ENCODE measurements at places on chromosomes 13 and 19. TPM values are rescaled to one million over a fixed set of nuclear protein-coding genes. Genes with fewer than 3 reads are reported as not detected.

DNA sequence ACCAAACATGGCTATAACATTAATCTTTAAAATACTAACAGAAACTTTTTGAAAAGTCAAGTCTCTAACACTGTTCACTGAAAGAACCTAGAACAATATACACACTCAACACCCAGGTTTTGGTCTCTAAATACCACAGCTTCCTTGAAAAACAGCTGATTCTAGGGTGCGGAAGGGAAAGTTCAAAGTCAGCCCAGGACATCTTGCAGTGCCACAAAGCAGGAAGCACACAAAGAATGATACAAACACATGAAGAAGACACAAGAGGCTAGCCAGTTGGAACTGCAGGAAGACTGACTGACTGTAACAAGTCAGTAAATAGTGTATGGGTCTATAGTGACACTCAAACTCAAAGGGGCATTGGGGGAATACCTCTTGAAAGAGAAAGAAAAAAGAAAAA lies 4.6 kb downstream of the DEDD2 start:
- no peaks in the 10 kb centered on the region for H3K27me3 ChIP-seq
- DNase-seq = no peak
- peaks cover 9% of the 10 kb centered on the region for H3K36me3 ChIP-seq
- H3K4me3 ChIP-seq = no peak overlapping the region
- no peaks in the 10 kb centered on the region for H3K4me1 ChIP-seq
- H3K27ac ChIP-seq = no peak overlapping the region

- no peaks in the 10 kb centered on the region for H3K4me1 ChIP-seq
- peak overlapping the region; percentile 68 for H3K4me3 ChIP-seq
- no peaks in the 10 kb centered on the region for H3K36me3 ChIP-seq
- H3K27ac ChIP-seq = no peak overlapping the region
- no peaks in the 10 kb centered on the region for H3K27me3 ChIP-seq
- no peak for DNase-seq
These were observed 1.1 kb downstream of the PIP5K1C start for GRCh38 chr19:3698974-3699740.

DNA sequence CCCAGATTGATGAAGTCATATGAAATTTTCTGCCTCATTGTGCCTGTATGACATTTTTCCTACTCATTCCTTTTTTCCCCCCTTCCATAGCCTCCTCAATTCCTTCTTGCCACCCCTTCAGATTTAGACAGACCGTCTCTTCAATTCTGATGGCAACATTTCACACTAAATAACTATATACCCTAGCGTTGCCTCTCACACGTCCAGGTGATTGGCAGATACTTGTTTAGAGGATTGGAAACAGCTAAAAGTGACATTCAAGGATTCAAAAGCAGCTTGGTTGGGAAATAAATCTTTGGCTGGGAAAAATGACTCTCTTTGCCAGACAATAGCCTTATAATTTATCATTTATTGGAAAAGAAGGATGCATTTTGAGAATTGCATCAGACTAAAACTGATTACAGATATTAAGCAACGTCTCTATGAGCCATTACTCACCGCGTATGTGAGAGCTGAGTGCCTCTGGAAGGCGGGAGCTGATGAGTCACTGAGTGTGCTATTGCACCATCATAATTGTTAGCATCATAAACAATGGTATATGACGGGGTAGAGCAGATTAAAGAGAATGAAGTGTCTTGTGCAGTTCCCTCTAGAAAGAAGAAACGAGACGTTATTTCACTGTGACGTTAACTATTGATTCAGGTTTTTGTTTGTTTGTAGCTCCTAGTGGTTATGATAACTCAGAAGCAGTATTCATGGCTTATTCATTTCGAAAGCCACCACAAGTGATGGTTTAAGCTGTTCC lies 61.1 kb upstream of the FAM216B start:
- no peak overlapping the region for H3K27ac ChIP-seq
- H3K4me1 ChIP-seq = no peaks in the 10 kb centered on the region
- no peak overlapping the region for H3K4me3 ChIP-seq
- H3K27me3 ChIP-seq = 0 out of 2 replicates have a peak, but pooled peaks cover 3% of the 10 kb centered on the region
- DNase-seq = no peak

DNA sequence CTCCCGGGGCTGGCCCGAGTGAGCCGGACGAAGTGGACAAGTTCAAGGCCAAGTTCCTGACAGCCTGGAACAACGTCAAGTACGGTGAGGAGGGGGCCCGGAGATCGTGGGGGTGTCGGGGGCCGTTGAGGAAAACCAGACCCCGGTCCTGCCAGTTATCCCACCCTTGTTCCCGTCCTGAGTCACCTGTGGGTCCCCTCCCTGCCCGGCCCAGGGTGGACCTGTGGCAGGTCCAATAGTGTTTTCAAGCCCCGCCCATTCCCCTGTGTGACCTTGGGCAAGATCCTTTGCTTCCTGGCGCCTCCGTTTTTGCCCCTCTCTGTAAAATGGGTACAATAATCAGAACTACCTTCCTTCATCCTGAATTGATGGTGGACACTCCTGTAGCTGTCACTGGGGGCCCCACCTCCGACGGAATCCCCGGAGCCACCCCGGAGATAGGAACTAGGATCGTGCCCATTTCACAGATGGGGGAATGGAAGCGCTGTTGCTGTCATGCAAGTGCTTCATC lies 593 bp downstream of the ATG4D start:
- no peak for DNase-seq
- no peaks in the 10 kb centered on the region for H3K36me3 ChIP-seq
- peak overlapping the region; percentile 51 for H3K27ac ChIP-seq
- H3K4me3 ChIP-seq = peak overlapping the region; percentile 98
- H3K27me3 ChIP-seq = no peaks in the 10 kb centered on the region

DNA sequence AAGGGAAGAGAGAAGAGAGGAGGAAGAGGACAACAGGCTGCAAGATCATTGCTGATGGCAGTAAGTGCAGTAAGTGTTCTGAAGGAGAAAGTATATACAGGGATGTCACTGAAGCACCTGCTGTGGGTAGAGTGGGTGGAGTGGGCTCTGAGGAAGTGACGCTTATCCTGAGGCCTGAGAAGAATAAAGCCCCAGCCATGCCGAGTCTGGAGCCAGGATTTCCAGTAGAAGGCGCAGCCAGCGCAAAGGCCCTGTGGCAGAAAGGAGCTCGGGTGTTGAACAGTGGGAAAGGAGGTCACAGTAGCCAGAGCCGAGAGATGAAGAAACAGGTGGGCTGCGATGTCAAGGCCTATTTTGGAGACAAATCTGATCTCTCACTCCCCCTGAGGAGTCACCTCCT lies 31.8 kb upstream of the ADGRE5 start:
- DNase-seq = no peak
- no peak overlapping the region for H3K4me3 ChIP-seq
- no peak overlapping the region for H3K27ac ChIP-seq
- H3K4me1 ChIP-seq = no peaks in the 10 kb centered on the region
- H3K36me3 ChIP-seq = no peaks in the 10 kb centered on the region
- peaks cover 19% of the 10 kb centered on the region for H3K27me3 ChIP-seq

DNA sequence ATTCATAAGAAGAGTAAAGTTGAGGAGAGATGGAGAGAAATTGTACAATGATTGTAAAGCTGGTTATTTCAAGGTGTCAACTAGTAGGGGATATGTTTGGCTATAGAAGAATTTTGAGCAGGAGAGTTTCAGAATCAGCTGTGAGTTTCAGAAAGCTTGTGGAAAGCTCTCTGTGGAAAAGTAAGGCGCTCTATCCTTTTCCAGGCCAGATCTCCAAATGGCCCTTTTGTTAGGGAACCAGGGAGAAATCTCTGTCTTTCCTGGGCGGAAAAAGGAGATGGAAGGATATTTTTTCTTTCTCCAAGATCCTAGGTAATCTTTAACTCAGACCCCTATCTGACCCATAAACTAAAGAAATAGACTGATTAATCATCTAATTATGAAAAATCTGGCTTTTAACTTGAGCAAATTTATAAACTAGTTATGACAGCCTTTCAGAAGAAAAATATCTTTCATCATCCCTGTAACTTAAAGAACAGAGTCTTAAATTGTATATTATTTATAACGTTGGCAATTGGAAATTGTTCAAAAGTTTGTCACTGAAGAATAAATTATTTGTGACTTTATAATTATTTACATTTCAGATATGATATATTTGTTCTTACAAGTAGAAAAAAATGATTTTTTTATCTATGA lies 34.5 kb downstream of the SPRY2 start:
- no peaks in the 10 kb centered on the region for H3K27me3 ChIP-seq
- DNase-seq = no peak
- H3K36me3 ChIP-seq = no peaks in the 10 kb centered on the region
- no peak overlapping the region for H3K4me3 ChIP-seq

- no peak overlapping the region for H3K27ac ChIP-seq
- no peaks in the 10 kb centered on the region for H3K36me3 ChIP-seq
- no peaks in the 10 kb centered on the region for H3K27me3 ChIP-seq
- H3K4me3 ChIP-seq = no peak overlapping the region
These were observed 148.0 kb downstream of the DCLK1 start for GRCh38 chr13:35983206-35983605.

- no peaks in the 10 kb centered on the region for H3K27me3 ChIP-seq
- DNase-seq = no peak
- H3K36me3 ChIP-seq = no peaks in the 10 kb centered on the region
- no peak overlapping the region for H3K4me3 ChIP-seq
These were observed 22.9 kb downstream of the FBN3 start for GRCh38 chr19:8126511-8126910.

DNA sequence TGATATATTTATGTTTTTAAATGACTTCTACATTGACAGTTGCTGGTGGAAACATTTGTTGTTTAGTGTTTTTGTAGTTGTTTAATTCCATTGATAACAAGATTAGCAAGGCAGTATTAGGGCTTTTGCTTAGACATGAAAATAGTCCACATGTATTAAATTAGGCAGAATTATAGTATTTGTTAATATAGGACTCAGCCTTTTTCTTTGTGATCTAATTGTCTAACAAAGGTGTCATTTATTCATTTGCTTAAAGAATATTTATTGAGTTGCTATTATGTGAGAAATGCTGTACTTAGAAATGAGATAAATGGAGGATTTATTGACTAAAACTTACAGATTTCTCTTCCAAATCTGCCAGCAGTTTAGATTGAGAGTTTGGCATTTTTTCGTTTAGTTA lies 41.7 kb upstream of the KCTD4 start:
- H3K4me3 ChIP-seq = no peak overlapping the region
- no peaks in the 10 kb centered on the region for H3K36me3 ChIP-seq
- H3K27me3 ChIP-seq = no peaks in the 10 kb centered on the region
- H3K27ac ChIP-seq = no peak overlapping the region
- H3K4me1 ChIP-seq = no peaks in the 10 kb centered on the region

GRCh38 chr19:843836-844545 lies 3.2 kb downstream of the PRTN3 start:
- no peak overlapping the region for H3K4me3 ChIP-seq
- 0 out of 2 replicates have a peak, but pooled peaks cover 3% of the 10 kb centered on the region for H3K4me1 ChIP-seq
- no peaks in the 10 kb centered on the region for H3K36me3 ChIP-seq
- DNase-seq = no peak

GRCh38 chr19:5561559-5561958 lies 6.2 kb downstream of the TINCR start:
- no peaks in the 10 kb centered on the region for H3K4me1 ChIP-seq
- H3K27ac ChIP-seq = no peak overlapping the region
- H3K36me3 ChIP-seq = no peaks in the 10 kb centered on the region
- no peak overlapping the region for H3K4me3 ChIP-seq
- no peak for DNase-seq

ZNF578 gene
- 2.8 TPM for total RNA-seq

DNAAF3 gene
- 14.0 TPM for total RNA-seq

OR7A5 gene
- not detected for total RNA-seq

GPC6 gene
- 19.5 TPM for total RNA-seq

FAM124A gene
- 0.45 TPM for total RNA-seq

SLAIN1 gene
- total RNA-seq = 4.7 TPM

MEIS3 gene
- total RNA-seq = 15.9 TPM
